GOT3 (cell line): ENCODE measurements at places on chromosomes 6 and 20.

DNA sequence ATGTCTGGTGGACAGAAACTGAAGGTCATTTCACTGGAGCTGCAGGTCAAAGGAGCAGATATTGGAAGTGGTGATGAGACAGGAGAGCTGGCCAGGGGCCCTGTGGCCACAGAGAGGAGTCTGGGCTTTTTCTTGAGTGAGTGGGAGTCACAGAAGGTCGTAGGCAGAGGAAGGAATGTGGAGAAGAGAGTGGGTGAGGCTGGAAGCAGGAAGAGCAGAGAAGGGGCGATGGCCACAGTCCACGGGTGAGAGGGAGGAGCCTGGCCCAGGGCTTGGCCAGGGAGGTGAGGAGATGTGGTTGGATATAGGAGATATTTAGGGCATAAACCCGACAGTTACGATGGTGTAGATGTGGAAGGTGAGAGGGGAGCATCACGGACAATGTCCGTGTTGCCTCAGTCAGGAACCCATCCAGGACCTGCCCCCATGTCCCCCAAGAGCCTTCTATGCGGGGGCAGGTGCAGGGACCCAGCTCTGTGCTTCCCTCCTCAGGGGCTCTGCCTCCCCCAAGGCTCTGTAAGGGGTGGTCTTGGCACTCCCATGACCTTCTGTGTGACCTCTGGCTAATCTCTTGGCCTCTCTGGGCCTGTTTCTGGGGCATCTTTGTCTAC lies 150.5 kb upstream of the PTPN1 start:
- DNase-seq = no peak

GRCh38 chr6:4374216-4374615 lies 238.8 kb upstream of the ECI2 start:
- no peak for DNase-seq

DNA sequence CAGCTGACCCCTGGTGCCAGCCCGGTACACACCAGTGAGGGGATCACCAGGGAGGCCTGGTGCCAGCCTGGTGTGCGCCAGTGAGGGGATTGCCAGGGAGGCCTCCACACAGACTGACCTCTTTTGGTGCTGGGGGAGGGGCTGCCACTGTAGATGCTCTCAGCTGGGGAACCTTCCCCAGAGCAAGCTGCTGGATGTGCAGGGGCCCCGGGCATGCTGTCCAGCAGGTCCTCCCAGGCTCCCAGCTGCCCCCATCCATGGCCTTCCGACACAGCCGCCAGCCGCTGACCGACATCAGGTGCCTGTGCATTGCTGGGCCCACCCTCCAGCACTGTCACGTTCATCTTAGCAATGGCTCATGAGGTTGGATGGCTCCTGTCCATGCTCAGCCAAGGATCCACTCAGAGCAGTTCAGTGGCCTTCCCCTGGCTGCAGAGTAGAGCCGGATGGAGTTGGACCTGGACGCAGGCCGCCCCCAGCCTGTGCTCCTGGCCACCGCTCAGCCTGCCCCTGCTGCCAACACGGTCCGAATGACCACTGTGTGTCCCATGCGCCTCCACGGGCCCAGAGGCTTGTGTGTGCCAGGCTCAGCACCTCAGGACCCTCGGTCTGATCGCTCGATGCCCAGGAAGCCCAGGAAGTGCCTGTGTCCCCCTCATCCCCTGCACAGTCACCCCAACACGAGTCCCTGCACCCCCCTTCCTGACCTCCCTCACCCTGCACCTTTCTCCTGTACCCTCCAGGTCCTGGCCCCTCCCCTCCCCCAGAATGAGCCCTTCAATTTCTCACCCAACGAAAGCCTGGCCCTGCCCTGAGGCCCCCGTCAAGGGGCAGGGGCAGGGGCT lies 95.7 kb downstream of the YTHDF1 start:
- no peak for DNase-seq

DNA sequence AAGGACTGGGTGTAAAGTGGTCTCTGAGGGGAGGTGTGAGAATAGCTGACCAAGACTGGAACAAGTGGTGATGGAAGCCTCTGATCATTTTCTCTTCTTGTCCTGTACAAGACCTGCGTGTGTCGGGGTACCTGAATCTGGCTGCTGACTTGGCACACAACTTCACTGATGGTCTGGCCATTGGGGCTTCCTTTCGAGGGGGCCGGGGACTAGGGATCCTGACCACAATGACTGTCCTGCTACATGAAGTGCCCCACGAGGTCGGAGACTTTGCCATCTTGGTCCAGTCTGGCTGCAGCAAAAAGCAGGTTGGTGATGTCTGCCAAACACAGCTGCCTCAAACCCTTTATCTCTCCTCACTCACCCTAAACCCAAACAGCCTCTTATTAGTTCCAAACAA lies 1.7 kb upstream of the HSD17B8 start:
- DNase-seq = no peak

DNA sequence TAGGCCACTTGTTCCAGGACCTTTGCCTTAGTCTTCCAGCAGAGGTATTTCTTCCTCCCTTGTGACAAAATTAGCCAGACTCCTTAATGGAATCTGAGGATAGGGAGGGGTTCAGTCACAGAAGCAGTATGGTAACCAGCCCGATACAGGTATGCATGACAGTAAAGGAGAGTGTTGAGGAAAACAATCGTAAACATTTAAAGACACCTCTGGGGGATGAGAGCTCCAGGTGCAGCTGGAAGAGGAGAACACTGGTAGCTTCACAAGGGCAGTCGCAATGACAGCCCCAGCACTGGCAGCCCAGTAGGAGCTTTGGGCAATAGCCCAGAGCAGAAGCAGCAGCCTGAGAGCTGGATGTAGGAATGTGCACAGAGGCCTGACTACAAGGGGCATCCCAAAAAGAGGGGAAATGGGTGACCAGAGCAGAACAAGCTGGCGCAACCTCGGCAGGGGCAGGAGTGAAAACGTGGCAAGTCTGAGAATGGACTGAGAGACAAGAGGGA lies 344.9 kb upstream of the JAG1 start:
- DNase-seq = no peak

GRCh38 chr6:6586671-6587526 lies 1.6 kb upstream of the LY86 start:
- no peak for DNase-seq

DNA sequence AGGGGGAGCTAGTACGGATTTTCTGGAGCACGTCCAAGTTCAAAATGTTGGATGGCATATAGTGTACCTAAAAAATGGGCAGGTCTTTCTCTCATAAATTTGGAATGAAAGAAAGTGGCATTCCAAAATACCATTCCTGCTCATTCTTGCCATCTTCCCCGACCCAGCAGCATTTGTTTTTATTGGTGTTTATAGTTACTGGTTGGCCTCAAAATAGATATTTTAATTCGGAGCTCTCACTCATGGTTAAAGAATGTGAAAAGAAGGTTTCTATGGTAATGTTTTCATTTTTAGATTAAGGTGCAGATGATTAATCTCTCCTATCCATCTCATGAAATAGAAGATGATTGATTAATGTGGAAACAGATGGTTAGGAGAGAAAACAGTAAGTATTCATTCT lies 204.5 kb downstream of the HIVEP2 start:
- no peak for DNase-seq

GRCh38 chr20:36932476-36933426 lies 18.8 kb downstream of the SAMHD1 start:
- DNase-seq = no peak

DNA sequence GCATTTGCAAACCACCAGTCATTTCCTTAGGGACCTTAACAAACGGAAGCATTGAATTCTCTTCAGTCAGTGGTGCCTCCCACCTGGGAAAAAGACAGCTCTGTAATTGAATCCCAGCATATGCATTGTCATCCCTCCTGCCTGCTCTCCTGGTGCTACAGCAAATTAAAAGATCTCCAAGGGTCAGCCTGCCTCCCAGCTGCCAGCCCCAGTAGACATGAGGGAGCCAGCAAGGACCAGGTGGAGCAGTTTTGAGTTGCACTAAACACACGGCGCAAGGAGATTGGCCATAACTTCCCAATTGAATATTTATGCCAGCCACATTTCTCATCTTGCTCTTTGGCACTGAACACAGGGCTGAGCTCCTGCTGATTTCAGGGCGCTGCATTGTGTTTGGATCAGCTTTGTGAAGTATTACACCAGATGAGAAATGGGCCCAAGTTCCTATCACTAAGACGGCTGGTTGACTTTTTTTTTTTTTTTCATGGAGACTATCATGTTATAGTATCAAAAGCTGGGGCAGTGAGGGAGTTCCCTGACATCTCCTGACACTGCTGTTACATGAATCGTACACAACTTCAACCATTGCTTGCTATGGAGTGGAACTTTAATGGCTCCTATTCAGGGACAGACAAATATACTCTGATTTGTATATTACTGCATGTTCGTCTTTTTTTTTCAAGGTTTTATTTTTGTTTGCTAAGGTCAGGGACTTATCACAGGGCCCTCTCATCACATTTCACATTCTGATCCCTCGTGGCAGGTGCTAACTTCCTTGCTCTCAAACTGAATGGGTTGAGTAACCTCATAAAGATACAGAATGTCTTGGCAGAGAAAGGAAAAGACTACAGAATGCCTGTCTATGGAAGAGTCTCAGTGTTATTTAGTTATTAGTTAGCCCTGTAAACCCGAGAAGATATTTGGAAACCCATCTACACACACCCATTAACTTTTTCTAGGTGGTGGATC lies 191.1 kb downstream of the EYA4 start:
- no peak for DNase-seq

GRCh38 chr20:53330601-53331140 lies 263.0 kb downstream of the ZNF217 start:
- no peak for DNase-seq

DNA sequence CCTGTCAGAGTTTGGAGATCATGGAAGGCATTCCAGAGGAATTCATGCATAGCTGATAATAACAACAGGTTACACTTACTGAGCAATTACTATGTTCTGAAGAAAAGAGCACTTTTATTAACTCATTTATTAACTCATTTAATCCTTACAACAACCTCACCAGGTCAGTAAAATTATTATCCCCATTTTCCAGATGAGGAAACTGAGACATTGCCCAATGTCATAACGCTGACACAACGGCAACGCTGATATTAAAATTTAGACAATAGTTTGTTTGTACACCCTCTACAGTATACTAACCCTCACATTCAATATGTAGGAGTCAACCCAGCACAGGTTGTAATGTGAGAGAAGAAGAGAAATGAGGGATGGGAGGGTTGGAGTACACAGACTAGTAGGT lies 105.0 kb downstream of the RNGTT start:
- no peak for DNase-seq

DNA sequence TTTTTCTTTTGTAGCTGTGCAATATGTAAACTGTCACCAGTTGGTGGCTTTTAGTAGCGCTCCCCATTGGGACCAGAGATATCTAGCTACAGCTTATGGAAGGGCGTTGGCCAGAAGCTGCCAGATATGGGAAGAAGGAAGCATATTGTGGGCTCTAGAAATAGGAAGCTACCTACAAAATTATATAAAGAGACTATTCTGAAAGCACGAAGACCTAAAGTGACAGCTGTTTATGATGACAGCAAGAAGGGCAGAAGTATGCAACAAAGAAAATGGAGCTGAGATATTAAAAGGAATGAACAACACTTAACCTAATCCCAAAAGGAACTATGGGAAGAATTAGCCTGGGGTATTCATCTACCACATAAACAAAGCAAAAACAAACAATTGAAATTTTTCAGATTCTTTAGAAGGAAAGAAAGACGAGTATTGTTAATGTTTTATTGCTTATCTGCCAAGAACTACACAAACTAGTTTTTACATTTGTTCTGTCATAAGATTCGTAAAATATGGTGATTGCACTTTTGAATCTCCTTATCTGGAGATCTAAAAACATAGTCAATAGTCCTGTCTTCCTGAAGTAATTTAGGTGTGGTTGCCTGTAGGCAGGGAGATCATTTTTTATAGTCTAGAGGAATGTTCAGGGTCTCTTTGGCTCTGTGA lies 81.6 kb downstream of the NCOA7 start:
- DNase-seq = no peak

GRCh38 chr6:54291738-54292137 lies 16.5 kb upstream of the TINAG start:
- DNase-seq = no peak

GRCh38 chr20:14979453-14979986 lies 642.1 kb upstream of the FLRT3 start:
- no peak for DNase-seq

DNA sequence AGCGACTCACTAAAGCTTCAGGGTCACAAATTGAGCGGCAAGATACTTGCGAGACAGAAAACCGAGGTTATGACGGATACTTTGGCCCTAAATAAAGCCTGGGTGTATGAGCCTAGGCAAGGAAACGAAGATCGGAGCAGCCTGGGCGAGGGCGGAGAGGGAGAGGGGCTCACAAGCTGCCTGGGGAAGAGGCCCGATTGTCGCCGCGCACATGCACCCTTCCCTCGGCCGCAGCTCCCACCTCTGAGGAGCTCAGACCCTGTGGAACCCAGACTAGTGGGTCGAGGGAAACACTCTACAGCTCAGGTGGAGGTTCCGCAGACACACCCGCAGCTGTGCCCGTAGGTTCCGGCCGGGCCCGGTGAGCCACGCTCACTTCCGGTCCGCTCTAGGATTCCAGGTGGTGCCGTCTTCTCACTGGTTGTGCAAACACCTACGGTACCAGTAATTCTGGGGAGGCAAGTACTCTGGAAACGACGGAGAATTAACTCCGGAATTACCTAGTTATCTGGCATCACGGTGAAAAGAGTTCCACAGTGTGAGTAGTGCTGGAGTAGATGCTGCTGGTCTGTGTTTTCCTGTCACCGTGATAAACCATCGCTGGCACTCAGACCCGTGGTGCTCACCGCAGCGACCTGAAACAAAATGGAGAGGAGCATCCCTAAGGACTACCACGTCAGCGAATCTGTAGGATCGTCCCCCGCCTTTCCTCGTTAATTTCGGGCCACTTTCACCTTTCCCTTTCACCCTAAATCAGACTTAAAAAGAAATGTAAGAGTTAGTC lies 61.5 kb downstream of the GPX5 start:
- no peak for DNase-seq

- no peak for DNase-seq
Measured at GRCh38 chr6:27078734-27079357, 168.7 kb upstream of the PRSS16 start.

DNA sequence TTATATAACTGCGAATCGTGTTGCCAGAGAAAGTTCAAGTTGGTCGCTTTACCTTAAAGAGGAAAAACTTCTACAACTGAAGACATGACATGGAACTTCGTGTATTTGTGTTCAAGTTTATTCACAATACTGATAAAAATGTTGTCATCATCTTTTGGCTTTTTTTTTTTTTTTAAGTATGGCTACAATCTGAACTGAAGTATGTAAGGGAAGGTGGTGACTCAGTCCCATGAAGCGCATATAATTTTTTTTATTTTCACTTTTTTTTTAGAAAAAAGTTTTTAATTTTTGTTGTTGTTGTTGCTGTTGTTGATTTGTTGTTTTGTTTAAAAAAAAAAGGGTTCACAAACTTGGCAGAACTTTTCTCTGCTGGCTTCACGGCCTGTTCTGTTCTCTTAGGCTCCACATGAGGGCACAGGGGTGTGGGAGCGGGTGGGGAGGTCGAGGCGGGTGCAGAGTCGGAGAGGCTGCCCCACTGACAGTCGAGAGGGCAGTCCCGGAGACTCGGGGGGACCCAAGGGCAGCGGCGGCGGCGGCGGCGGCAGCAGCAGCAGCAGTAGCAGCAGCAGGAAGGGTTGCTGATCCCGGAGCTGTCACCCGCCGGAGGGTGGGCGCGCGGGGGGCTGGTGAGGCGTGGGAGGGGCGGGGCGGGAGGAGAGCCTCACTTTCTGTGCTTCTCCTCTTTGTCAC lies 17.0 kb downstream of the TFAP2A start:
- no peak for DNase-seq
